ENCODE measurements at places on chromosomes 3 and 15.

- DNase-seq = no peak
Observed at GRCh38 chr3:192212335-192212734, 515.0 kb downstream of the FGF12 start.

DNA sequence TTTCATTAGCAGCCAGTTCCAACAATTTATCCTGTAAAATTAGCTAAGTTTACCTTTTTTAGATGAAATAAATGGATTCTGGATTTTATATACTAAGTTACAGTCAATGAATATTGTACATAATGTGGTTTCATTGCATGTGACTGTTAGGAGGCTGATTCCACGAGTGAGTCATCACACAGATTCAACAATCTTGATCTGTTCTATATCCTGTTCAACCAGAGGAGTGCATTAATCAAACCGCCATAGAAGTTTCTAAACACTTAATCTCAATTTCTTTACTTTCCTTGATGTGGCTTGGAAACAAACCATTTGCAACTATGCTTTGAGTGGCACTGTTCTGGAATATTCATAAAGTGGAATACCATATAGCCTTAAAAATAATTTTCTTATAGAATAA, 15.3 kb downstream of the DNAJC13 start:
- peak; percentile 42 for DNase-seq

- DNase-seq = no peak
Observed at GRCh38 chr15:83144771-83145170, 37.3 kb downstream of the TM6SF1 start.

GRCh38 chr3:157103860-157104259, 56.1 kb downstream of the CCNL1 start:
- no peak for DNase-seq

DNA sequence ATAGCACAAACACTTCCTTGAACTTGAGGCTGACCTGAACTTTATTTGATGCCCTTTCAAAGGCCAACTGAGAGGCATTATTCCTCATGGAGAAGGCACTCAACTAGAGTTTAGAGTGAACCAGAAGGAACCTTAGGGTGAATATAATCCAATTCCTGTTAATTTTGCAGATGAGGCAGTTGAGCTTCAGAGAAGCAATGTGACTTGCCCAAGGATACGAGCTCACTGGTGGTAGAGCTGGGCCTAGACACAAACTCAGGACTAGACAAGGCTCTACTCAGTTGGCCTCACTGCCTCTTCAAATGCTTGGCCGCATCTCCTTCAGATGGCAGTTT, 172.7 kb upstream of the ADAMTS9 start:
- DNase-seq = no peak
